ENCODE measurements at places on chromosomes 6 and 20.

DNA sequence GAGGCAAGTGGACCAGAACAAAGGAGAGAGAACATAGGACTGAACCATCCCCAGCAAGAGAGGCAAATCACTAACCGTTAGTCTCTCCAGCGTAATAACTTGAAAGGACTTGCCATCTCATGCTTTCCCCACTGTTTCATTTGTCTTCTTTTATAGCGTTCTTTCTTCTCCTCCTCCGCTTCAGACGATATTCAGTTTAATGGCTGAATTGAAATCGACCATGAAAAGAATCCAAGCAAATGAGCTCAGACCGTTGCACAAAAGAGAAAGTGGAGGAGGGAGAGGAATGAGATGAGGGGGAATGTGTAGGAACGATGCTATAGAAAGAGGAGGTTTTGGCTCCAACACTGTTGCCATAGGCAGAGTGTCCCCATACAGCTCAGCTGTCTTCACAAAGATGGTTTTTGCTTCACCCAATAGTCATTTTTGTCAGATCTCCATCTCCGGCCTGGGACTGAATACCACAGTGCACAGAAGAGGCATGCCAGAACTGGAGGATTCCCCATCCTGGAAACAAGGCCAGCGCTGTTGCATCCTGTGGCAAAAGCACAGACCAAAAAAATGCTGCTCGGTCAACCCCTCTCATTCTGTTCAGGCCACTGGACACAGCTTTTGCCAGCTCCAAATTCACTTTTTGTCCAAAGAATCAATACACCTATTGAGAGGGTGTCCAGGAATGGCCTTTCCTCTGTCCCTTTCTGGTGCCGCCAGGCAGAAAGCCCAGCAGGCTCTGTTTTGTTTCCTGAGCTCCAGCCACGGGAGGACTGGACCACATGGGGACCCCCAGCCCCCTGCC lies 176.1 kb downstream of the ID4 start:
- DNase-seq = no peak

- no peak for DNase-seq
Measured at GRCh38 chr20:14553774-14554534, 216.5 kb upstream of the FLRT3 start.

GRCh38 chr20:8800089-8800488 lies 268.8 kb upstream of the PLCB4 start:
- no peak for DNase-seq

GRCh38 chr20:14986656-14987055 lies 649.2 kb upstream of the FLRT3 start:
- DNase-seq = no peak

DNA sequence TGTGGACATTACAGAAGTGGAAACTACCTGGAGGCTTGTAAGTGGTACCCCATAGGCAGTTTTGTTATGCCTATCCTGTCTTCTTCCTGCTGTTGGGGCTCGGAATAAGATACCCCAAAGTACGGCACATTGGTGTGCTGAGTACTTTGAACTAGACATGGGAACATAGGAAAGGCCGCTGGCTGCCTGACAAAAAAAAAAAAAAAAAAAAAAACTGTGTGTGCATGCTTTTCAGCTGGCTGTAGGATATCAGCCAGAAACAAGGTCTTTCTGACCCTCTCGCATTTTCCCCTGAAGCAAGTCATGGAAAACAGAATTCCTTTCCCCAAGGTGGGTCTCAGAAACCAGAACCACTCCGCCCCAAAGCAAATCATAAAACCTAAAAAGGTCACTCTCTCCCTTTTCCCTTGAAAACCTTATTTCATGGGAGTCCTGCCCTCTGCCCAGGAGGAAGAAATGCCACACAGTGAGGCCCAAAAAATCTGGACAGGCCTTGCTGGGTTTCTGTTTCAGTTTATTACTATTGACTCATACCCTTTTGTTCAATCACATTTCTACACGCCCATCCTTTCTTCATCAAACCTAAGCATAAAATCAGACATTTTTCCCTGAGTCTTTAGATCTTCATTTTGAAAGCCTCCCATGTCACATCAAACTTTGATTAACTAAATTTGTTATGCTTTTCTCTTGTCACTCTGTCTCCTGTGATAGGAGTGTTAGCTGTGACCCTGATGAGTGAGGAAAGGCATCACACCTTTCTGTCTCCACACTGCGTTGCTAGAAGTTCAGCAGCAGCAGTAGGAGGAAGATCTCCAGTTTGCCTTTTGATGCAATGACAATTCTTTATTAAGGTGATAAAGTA lies 17.2 kb downstream of the SLC2A12 start:
- DNase-seq = no peak

DNA sequence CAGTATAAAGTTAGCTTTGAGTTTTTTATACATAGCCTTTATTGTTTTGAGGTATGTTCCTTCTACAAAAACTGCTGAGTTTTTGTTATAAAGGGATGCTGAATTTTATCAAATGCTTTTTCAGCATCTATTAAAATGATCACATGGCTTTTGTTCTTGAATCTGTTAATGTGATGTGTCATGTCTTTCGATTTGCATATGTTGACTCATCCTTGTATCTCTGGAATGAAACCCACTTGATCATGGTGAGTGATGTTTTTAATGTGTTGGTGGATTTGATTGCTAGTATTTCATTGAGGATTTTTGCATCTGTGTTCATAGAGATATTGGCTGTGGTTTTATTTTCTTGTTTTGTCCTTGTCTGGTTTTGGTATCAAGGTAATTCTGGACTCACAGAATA lies 24.7 kb upstream of the BLCAP start:
- DNase-seq = no peak

DNA sequence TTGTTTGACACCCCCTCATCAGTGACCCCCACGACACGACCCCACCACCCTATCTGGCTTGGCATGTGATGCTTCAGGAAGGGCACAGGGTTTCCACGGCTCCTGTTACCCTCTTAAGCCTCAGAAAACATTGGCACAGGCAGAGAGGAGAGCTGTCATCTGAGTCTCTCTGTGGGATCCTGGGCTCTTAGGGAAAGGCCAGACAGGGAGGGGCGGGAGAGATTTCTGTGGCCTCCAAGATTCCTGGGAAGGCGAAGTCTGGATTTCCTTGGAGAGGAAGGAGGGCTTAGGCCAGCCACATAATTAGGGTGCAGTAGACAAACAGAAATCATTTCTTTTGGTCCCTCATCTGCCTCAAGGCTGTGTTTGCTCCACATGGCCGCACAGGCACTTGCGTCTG lies 191.6 kb upstream of the SNX9 start:
- DNase-seq = no peak

- no peak for DNase-seq
Measured at GRCh38 chr20:2690213-2690612, 2.4 kb upstream of the EBF4 start.

DNA sequence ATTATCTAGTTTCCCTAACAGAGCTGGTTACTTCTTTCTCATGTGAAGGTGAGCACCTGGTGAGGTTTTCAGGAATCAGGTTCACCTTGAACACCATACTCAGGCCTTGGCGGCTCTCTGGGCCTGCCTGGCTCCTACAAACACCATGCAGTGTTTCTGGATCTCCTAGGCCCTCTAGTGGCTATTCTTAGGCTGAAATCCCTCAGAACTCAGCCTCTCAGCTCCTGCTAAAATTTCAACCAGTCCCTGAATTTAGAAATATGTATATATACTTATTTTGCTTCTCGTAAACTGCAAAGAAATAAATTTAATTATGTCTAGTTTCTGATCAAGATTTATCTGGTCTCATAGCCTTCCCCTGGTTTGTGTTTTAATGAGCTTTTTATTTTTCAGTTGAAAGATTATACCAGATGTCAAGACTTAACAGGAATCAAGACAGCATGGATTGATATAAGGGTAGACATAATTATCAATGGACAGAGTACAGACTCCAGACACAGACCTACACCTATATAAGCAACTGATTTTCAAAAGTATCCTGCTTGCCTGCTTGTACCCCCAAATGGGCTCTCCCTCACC lies 55.9 kb downstream of the ANKEF1 start:
- peak; percentile 27 for DNase-seq

DNA sequence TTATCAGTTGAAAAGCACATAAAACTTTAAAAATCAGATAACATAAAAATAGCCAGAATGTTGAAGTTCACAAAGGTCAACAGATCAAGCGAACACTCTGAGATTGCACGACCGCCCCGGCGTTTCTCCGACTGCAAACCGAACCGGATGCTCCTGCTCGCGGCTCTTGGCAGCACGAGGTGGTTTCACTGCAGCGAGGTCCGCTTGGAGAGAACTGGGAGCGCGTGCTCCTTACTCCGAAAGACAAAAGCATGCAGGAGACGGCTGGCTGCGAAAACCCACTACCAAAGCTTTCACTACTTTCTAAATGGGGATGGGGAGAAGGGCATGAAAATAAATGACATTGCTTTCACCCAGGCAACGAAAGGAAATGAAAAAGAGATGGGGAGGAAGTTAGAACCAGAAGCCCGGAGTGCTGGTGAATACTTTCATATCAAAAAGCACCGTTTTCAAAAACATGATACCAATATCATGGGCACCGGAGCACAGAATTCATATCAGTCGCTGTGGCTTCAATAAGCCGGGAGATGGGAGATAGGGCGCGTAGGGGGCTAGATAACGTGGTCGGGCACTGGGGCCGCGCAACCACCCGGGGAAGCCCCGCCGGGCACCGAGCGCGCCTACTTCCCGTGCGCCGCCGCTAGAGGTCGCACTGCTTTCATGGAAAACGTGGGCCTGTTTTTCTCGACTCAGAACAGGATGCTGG lies 8.3 kb upstream of the ANKRD60 start:
- peak; percentile 91 for DNase-seq

DNA sequence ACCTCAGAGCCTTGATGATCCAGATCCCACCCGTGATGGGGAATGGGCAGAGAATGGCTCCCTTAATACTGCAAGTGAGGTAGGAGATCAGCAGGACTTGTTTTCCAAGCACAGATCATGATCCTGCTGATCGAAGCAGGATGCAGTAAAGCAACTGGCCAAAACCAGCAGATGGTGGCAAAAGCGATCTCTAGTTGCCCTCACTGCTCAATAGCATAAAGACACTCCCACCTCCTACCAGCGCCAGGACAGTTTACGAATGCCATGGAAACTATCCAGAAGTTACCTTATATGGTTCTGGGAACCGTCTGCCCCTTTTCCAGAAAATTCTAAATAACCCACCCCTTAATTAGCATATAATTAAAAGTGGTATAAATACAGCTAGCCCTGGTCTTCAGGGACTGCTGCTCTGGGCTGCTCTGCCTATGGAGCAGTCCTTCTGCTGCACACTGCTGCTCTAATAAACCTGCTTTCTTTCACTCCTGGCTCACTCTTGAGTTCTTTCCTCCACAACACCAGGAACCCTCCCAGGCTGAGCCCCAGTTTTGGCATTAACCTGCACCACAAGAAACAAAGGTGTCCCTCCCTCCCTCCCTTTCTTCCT lies 415.8 kb downstream of the PREX1 start:
- no peak for DNase-seq

- DNase-seq = no peak
Measured at GRCh38 chr20:36248836-36249235, 12.6 kb downstream of the AAR2 start.

DNA sequence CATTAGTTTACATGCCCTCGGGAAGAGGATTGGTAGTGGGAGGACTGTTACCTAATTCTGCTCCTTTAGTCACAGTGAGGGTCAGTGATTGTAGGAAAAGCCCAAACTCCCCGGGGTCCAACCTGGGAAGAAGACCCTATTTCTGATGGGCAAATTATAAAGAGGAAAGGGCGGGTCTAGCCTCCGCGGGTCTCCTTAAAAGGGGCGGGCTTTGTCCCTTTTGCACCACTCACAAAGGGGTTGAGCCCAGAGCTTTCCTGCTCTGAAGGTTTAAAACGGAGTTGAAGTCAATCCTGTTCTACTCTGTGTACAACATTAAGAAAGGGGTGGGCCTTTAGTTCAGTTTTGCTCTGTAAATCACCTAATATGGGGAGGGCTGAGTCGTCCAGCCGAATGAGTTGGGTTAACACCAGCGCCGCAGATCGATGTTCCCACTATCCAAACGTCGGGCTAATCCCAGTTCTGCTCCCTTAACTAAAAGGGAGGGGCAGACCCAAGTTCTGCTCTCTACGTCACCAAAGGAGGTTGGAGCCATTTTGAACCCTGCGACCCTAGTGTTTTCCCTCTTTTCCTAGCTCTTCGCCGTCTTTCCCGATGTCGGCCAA lies 920 bp upstream of the RNF5 start:
- peak; percentile 49 for DNase-seq

- DNase-seq = no peak
Measured at GRCh38 chr20:53036992-53037391, 64.8 kb downstream of the TSHZ2 start.

DNA sequence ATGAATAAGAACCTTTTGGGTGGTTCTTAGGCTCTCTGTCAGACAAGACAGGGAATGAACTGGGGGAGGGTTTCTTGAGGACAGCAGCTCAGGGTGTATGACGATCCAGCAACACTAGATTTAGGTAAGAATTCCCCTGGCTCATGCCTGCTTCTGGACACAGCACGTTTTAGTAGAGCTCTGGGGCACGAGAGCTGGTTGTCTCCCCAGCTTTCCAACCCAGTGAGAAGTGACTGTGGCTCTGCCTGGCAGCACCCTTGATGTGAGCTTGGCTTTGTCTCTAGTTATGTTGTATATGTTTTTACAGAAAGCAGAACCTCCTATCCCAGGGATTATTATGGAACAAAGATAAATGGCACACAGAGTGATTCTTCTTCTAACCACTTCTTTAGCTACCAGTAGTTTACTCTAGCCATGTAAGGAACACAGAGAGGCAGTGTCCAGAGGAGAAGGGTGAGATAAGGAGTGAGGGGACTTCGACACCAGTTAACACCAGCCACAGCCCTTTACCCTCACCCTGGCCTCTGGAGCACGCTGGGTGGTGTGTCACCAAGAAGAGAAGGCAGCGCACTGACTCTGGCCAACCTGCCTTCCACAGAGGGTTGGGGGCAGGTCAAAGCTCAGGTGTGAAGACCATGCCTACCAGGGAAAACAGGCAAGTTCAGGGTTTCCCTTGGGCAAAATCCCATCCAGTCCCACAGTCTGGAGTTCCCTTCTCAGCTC lies 3.9 kb downstream of the APOBEC2 start:
- no peak for DNase-seq

- no peak for DNase-seq
Measured at GRCh38 chr20:8388141-8388540, 256.1 kb downstream of the PLCB1 start.

- DNase-seq = peak; percentile 75
Measured at GRCh38 chr6:33314515-33314942, 651 bp upstream of the TAPBP start.

GRCh38 chr6:43669922-43670622 lies 17.5 kb downstream of the MRPS18A start:
- peak; percentile 40 for DNase-seq

GRCh38 chr6:160273196-160273595 lies 14.6 kb upstream of the SLC22A2 start:
- no peak for DNase-seq

GRCh38 chr20:57934007-57934805 lies 224.4 kb upstream of the PMEPA1 start:
- no peak for DNase-seq

DNA sequence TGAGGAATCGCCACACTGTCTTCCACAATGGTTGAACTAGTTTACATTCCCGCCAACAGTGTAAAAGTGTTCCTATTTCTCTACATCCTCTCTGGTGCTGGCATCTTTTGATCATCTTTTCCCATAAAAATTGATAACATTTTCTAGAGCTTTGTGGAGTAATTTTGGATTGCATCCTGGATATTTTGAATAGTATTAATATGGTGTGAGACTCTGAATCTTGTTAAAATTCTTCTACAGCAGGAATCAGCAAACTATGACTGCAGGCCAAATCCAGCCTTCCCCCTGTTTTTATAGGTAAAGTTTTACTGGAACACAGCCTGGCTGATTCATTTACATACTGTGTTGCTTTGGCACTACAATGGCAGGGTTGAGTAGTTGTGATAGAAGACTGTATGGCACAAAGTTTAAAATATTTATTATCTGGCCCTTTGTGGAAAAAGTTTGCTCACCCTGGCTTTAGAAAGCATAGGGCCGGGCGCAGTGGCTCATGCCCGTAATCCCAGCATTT lies 15.0 kb upstream of the RNF8 start:
- DNase-seq = no peak

GRCh38 chr20:60921022-60921622 lies 330.9 kb upstream of the CDH4 start:
- peak; percentile 37 for DNase-seq
